ENCODE measurements at places on chromosomes 3 and 15.

GRCh38 chr3:9946112-9947024, 5.8 kb downstream of the PRRT3 start:
- no peak for DNase-seq

- no peak for DNase-seq
These were observed 1.9 kb upstream of the WNT7A start for GRCh38 chr3:13881536-13882410.

- DNase-seq: no peak
These were observed 3.8 kb upstream of the SLMAP start for GRCh38 chr3:57752307-57752706.

- DNase-seq: no peak
These were observed 66.7 kb downstream of the MYLK start for GRCh38 chr3:123817413-123817812.

GRCh38 chr3:3102751-3103150, 7.4 kb downstream of the IL5RA start:
- DNase-seq: no peak

DNA sequence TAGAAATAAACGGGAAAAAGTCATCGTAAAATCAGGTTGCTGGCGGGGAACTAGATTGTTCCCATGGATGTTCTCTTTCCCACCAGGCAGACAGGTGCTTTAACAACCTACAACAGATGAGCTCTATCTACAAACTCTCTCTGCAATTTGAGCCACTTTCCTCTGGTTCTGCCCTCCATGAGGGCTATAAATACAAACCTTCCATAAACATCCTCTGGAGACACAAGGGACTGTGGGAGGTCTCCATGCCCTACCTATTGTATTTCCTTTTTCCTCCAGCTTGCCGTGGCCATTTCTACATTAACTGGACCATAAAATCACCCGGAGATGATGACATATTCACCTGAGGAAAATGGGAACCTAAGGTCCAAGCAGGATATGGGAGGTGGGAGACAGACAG, 151.1 kb downstream of the GABRB3 start:
- no peak for DNase-seq

GRCh38 chr15:77099741-77100463, 29.0 kb upstream of the TSPAN3 start:
- DNase-seq: no peak

GRCh38 chr3:171257251-171258203, 202.7 kb downstream of the TNIK start:
- no peak for DNase-seq

GRCh38 chr15:62878070-62878469, 164.5 kb upstream of the TPM1 start:
- DNase-seq: no peak

- DNase-seq: no peak
These were observed 3.7 kb upstream of the B3GALNT1 start for GRCh38 chr3:161108840-161109239.

DNA sequence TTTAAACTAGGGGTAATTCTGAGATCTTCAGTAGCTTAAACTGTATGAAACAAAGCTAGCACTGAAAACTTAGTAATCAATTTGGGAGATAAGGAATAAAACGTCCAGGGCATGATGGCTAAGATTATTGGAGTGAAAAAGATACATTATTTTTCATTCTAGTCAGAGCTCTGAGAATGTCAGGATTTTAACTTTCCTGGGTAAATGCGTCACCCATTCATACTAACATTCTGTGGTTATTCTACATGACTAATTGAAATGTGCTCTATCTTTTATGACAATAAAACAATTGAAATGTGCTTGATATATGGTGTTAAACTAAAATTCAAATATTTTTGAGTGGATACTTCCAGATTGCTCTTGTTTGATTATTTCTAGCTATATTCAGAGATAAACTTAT, 626.0 kb downstream of the EDEM1 start:
- DNase-seq: no peak

- DNase-seq: no peak
These were observed 695.4 kb downstream of the FHIT start for GRCh38 chr3:60555686-60556354.

GRCh38 chr15:76756381-76756780, 148.8 kb downstream of the SCAPER start:
- no peak for DNase-seq

DNA sequence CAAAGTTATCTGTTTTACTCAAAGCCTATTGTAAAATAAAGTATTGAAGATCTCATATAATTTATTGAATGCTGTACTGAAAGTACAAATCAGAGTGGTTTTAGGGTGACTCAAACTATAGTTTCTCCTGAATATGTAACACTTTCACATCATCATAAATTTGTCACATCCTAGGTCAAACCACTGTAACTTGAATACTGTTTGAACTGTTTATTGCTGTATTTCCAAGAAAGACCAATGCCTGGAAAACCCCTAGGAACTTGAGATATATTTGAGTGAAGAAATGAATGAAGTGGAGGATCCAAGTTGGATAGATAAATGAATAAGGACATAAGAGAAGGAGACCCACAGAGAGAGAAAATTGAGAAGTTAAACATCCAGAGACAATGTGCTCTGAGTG, 348.2 kb downstream of the GRM7 start:
- no peak for DNase-seq

DNA sequence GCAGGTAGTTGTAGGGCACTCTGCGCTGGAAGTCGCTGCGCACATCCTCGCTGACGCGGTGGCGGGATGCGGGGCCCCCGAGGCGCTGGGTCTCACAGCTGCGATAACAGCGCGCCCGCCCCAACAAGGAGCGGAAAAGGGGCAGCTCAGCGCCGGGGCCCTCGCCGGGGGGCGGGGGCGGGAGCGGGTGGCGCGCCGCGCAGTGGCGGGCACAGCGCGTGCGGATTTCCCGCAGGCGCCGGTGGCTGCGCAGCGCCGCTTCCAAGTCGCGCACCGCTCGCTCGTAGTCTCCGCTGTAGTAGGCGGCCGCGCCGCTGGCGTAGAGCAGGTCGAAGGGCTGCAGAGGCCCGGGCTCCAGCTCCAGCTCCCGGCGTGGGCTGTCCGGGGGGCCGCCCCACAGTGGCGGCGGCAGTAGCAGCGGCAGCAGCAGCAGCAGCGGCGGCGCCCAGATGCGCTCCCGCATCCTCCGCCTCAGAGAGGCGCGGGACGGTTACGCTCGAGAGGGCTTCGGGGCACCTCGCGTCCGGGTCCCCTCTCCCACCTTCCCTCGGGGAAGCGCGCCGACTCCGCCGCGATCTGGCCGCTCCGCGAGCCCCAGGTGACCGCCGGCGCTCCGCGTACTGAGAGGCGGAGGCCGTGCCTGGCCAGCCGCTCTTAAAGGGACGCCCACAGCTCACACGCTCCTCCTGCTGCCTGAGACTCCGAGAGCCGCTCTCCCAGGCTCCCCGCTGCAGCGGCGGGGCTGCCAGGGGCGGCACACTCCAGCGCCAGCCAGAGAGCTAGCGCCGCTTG, at the start of gene P3H2:
TSS of gene P3H2 (minus strand) at position 629 of the 792 bp plus-strand sequence. CDS start at position 463, 166 bp downstream.
- peak; percentile 76 for DNase-seq
